Prostate gland (tissue), 2 donors: ENCODE measurements at places on chromosomes 2 and 18. TPM values are rescaled to one million over a fixed set of nuclear protein-coding genes. Genes with fewer than 3 reads are reported as not detected.

- DNase-seq: peak; percentile 28
Observed at GRCh38 chr18:70489986-70490933, 201.4 kb downstream of the SOCS6 start.

- DNase-seq: no peak
Observed at GRCh38 chr2:201500534-201500933, 49.0 kb downstream of the STRADB start.

Gene TRIM54
- 2.8 TPM for total RNA-seq

GRCh38 chr18:79275992-79276391 lies 119.7 kb upstream of the NFATC1 start:
- DNase-seq: no peak

Gene HOXD1
- 2.3 TPM for total RNA-seq

DNA sequence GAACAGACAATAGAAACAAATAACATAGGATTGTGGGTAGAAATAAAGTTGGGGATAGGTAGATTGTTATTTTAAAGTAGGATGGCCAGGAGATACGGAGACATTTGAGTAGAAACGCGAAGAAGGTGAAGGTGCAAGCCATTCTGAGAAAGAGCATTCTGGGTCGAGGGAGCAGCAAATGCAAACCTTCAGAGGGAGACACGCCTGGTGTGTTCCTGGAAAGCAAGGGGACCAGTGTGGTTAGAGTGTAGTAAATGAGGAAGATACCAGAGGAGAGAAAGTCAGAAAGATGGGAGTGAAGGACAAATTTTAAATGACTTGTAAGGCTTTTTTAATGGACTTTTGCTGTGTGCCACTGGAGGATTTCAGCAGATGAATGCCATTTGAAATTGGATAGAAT lies 1.7 kb downstream of the CYP20A1 start:
- DNase-seq: no peak

DNA sequence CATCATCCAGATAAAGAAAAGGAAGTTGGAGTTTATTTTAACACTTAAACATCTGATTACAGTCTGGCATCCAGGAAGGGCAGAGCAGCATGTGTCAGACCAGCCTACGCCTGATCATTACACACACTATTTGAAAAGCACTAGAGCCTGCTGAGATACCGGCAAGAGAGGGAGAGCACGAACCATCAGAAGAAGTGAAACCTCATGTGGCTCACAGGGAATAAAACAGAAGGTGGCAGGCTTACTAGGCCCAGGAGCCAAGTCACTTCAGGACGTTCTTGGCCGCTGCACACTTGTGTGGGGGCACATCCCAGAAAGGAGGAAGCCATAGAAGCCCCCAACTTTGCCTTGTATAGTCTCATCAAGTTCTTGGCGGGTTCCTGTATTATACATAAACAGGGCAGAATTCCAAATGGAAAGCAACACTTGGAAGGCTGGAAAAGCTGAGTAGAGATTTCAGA lies 105.5 kb downstream of the UGGT1 start:
- peak; percentile 6 for DNase-seq

DNA sequence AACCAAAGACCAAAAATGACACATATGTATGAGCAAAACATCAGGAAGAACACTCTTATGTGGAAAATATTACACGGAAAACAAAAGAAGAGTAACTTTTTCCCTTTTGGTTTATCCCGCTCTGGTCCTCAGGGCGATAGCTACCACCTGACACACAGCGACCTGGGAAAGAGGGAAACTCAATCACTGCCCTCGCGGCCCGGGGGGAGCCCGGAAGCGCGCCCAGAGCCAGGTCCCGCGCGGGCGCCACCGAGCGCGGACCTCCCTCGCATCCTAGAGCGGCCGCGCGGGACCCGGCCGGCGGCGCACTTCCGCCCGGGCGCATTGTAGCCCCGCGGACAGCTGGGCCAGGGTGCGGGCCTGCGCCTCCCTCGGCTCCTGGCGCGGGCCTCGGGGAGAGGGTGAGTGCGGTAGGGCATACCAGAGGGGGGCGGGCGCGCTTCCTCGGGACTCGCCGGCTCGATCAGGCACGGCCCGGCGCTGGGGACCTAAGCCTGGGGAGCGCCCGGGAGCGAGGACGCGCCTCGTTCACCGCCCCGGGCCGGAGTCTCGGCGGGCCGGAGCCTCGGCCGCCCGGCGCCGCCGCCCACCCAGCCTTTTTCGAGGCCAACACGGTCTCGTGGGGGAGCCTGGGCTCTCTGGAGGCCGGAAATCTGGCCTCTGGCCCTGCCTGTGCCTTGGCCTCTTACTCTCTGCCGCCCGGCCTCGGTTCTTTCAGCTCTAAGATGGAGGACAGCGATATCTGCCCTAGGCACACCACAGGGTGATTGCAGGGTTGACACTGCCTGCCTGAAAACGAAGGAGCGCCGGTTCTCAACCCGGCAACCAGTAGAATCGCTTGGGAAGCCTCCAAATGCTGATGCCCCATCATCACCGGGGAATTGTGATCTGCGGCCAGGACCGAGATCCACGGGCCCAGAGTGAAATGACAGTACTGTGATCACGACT lies at the start of gene ELAC1:
TSS of gene ELAC1 (plus strand) at position 327 of the 948 bp plus-strand sequence. CDS start 6,365 bp downstream, outside the sequence.
- DNase-seq: peak; percentile 62

Gene TCF7L1
- total RNA-seq: 2.6 TPM

Gene POLE4
- total RNA-seq: 21.9 TPM

Gene ASB1
- 11.9 TPM for total RNA-seq
